ENCODE measurements at places on chromosomes 11 and 22.

GRCh38 chr22:47352920-47353700 is 590.7 kb downstream of the TBC1D22A start:
- DNase-seq: no peak

GRCh38 chr22:38799265-38800002 is 5.5 kb upstream of the DNAL4 start:
- DNase-seq: no peak

DNA sequence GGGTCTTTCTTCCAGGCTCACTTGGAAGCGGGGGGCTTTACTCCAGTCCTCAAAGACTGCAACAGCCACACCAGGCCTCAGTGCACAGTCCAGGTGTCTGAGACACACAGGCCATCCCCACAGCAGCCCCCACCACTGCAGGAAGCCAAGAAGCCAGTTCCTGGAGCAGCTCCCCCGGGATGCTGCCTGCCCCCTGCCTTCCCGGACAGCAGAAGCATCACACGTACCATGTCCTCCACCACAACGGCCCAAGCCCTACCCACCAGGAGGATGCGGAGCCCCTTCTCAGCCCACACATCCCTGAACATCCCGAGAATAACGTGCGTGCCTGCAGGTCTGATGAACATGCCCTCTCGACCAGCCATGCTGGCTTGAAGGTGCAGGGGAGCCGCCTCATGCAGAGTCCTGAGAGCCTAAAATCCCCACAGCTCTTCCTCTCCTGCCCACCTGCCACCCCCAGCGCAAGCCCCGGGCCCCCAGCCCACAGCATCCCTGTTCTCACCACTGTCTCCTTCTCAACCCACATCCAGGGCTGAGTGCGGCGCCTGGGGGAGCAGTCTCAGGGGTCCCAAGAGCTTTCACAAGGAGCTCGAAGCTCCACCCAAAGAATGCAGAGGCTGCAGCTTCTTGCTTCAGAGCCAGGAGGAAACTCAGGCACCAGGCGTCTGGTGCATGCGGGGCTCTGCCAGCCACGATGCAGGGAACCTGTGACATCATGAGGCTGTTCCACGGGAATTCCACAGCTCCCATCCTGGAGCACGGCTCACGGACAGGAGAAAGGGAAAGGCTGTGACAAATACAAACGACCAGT is 209.6 kb downstream of the BRD1 start:
- DNase-seq: no peak

- DNase-seq: peak; percentile 85
Measured at GRCh38 chr11:66328302-66329144, 7.7 kb downstream of the RIN1 start.

GRCh38 chr11:104957280-104957679 is 11.1 kb downstream of the CASP4 start:
- no peak for DNase-seq

GRCh38 chr11:68120273-68121066 is 718 bp downstream of the CHKA start:
- DNase-seq: peak; percentile 63

DNA sequence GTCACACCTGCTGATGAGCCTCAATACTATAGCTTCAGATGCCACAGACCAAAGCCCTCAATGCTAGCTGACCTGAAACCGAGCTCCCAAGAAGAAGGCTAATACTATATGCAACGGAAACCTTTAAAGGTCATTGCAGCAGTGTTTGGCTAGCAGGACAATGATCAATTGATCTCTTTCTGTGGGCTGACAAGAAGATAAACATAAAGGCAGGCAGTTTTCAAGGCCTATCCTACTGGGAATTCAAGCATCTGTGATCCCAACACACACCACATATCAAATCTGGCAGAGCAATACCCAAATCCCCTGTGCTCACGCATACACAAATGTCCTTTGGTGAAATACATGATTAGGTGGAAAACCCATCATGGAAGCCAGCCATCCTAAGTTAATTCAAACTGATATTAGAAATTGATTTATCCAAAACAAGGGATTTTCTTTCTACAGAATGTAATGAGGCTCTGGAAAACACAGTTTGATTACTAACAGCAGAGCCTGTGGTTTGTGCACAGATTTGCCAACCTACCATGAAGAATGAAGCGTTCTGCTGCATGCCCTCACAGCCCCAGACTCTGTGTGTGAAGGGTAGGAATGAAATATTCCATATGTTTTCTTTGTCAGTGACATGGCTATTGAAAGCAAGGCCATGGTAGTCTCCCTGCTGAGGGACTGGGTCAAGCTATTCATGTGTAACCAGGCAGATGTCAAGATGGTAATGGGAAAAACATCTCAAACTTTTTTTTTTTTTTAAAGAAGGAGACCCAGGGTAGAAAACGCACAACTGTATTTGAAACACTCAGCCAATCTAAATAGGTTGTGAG is 12.2 kb downstream of the LGR4 start:
- no peak for DNase-seq

DNA sequence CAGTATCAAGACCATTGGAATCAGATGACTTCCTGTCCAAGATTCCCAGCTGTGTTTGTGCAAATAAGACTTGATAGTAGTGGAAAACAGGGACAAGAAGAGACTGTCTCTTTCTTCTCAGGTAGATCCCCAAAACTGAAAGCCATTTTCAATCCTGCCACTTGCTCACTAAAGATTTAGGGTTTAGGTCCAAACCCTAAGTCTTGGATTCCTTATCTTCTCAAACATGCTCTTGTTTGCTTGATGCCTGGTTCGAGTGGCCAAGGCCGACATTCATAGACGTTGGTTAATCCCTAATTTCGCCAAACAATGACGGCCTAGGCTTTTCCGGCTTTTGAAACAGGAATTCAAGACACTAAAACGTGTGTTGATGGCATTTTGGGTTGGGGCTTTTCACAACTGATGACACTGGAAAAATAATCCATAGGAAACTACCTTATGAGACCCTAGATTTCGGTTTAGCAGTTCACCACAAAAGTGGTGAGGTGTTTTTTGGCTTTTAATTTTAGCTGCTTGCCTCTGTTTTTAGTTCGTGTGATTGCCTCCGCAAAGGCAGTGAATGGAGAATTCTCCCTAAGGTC is 1.0 kb upstream of the GTPBP1 start:
- no peak for DNase-seq

- DNase-seq: no peak
Measured at GRCh38 chr11:121131656-121132055, 30.6 kb downstream of the TECTA start.

- no peak for DNase-seq
Measured at GRCh38 chr22:27416511-27417420, 384.8 kb downstream of the MN1 start.

- no peak for DNase-seq
Measured at GRCh38 chr11:64474680-64475079, 115.7 kb downstream of the RPS6KA4 start.

- no peak for DNase-seq
Measured at GRCh38 chr11:20089796-20090653, 70.2 kb downstream of the DBX1 start.

DNA sequence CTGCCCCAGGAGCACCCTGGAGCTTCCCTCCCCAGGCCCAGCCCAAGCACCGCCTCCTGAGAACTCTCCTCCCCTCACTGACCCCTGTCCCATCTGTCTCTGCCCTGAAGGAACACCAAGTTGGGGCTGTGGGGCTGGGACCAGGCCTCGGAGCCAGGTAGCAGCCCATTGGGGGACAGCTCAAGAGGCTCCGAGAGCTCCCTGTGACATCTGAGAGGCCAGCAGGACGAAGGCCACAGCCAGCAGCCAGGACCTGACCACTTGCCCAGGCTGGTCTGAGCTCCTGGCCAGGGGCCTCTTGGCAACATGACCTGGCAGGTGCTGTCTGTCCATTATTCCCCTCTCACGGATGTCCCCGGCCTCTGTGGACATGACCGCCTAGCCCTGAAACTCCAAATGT is 33.7 kb downstream of the IGF2 start:
- DNase-seq: no peak

DNA sequence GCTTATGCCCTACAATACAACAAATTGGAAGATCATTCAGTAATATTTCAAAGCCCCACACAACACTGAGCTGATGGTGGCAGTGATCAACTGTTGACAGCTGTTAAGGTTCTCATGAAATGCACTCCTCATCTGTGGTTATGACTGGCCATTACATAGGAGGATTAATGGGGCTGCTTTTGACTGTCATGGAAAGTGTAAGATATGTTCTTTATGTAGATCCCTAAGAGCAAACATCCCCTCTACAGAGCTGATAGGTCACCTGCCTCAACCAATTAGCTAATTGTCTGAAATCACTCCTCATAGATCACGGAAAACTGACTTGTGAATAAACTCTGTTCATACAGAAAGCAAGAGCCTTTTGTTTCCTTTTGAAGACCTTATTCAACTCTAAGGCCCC is 78.1 kb downstream of the GAB2 start:
- DNase-seq: no peak

DNA sequence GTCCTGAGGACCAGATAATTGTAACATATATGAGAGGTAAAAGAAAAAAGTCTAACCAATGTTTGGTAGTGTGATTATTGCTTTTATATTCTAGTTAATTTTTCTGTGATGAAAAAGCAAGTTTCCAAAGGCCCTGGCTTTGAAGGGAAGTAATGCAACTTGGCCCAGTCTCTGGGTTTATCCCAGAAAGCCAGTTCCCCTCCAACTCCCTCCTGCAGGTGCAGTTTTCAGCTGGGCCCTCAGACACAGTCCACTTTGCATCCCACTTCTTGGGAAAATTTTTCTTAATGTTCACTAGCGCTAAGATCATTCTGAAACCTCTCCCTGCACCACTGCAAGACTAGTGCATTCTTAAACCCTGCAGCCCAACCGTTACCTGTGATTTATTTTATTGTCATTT is 586.8 kb downstream of the NTM start:
- DNase-seq: no peak

- DNase-seq: no peak
Measured at GRCh38 chr11:123924027-123924426, 15.4 kb upstream of the OR4D5 start.

- DNase-seq: peak; percentile 97
Measured at GRCh38 chr11:46380340-46381047, 975 bp upstream of the MDK start.

GRCh38 chr11:121417055-121417551 is 35.0 kb upstream of the SORL1 start:
- DNase-seq: no peak

DNA sequence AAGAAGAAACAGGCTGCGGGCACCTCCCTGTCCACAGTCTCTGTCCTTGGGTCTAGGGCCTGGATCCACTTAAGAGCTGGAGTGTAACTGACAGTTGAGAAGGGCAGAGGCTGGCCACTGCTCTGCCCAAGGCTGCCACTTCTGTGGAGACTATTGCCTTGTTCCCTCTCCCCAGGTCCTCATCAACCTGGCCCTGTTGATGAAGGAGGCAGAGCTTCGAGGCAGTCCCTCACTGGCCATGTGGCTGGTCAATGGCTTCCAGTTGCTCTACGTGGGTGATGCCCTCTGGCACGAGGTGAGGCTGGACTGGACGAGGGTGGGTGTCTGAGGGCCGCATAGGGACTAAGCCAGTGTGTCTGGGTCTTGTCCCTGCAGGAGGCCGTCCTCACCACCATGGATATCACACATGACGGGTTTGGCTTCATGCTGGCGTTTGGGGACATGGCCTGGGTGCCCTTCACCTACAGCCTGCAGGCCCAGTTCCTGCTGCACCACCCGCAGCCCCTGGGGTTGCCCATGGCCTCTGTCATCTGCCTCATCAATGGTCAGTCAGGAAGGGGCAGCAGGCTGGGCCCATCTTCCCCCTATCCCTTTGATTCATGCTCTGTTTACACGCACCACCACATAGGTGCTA is 2.8 kb downstream of the ZNHIT2 start:
- DNase-seq: no peak

DNA sequence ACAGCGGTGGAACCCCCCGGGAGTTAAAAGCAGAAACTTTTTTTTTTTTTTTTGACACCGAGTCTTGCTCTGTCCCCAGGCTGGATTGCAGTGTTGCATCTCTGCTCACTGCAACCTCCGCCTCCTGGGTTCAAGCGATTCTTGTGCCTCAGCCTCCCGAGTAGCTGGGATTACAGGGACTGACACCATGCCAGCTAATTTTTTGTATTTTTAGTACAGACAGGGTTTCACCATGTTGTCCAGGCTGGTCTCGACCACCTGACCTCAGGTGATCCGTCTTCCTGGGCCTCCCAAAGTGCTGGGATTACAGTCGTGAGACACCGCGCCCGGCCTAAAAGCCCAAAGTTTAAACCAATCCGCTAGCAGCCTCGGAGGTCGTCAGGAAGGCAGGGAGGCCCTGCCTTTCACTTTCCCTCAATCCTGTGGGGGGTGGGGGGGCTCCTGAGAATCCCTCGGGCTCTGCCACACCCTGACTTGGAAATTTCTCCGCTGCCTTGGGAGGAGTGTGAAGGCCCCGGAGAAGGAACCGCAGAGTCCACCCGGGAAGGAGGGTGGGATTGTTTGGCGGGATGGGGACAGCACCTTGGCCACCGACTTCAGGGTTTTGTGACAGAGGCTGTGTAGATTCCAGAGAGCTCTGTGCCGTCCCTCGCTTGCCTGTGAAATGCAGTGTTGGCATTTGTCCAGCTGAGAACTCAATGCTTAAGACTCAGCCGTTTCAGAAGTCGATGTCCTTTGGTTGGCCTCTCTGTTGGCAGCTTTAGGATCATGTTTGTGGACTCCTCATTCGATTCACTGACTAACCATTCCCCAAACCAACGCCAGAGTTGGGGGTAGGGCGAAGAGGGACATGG is 1.0 kb downstream of the ARHGAP8 start:
- DNase-seq: no peak

DNA sequence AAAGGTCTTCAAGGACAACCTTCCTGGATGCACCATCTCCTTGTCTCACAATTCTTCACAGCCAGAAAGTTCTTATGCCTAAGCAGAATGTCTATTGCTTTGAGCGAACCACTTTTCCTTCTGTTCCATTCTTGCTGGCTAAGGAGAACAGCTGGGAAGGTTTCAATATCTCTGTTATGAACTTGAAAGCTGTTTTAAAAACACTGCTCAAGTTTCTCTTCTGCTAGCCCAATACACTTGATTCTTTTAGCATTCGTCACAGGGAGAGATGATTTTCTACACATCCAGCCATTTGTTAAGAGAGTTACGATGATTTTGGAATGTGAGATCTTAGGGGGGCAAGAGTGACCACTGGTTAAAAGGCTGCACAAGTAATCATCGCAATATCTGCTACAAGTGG is 249.3 kb downstream of the KIRREL3 start:
- no peak for DNase-seq

- DNase-seq: no peak
Measured at GRCh38 chr11:112847568-112847967, 113.7 kb upstream of the NCAM1 start.

GRCh38 chr22:46484156-46484860 is 53.1 kb downstream of the CELSR1 start:
- DNase-seq: no peak

- DNase-seq: no peak
Measured at GRCh38 chr11:55732936-55733335, 40.3 kb upstream of the OR5D13 start.

- no peak for DNase-seq
Measured at GRCh38 chr22:19419464-19420178, 11.9 kb downstream of the HIRA start.

GRCh38 chr11:2731130-2732125 is 31.6 kb upstream of the KCNQ1OT1 start:
- no peak for DNase-seq
